LHCN-M2 (cell line): ENCODE measurements at places on chromosomes 6 and 20. TPM values are rescaled to one million over a fixed set of nuclear protein-coding genes. Genes with fewer than 3 reads are reported as not detected.

The WFDC12 gene
- total RNA-seq = not detected in 2 replicates

The DYNLT2 gene
- 0.77 and 1.9 TPM in 2 replicates for total RNA-seq

The TFAP2D gene
- not detected in 2 replicates for total RNA-seq

The TRDN gene
- total RNA-seq = not detected in 2 replicates
